Right kidney (tissue), 9 donors: ENCODE measurements at places on chromosomes 1 and 21.

- DNase-seq: no peak
These were observed 161.9 kb downstream of the ZBTB18 start for GRCh38 chr1:244212797-244213475.

DNA sequence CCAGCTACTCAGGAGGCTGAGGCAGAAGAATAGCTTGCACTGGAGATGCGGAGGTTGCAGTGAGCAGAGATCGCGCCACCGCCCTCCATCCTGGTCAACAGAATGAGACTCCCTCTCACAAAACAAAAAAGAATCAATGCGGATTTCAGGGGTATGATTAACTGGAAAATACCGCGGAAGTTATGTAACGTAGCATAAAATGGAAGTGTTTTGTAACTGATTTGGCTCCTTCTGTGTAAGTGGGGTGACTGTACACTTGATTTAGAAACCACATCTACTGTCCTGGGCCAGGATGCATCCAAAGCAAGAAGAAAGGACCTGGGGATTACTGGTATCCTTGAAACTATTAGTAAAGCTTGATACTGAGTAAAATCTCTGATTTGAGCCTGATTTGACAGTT is 3.1 kb upstream of the VAMP4 start:
- no peak for DNase-seq

DNA sequence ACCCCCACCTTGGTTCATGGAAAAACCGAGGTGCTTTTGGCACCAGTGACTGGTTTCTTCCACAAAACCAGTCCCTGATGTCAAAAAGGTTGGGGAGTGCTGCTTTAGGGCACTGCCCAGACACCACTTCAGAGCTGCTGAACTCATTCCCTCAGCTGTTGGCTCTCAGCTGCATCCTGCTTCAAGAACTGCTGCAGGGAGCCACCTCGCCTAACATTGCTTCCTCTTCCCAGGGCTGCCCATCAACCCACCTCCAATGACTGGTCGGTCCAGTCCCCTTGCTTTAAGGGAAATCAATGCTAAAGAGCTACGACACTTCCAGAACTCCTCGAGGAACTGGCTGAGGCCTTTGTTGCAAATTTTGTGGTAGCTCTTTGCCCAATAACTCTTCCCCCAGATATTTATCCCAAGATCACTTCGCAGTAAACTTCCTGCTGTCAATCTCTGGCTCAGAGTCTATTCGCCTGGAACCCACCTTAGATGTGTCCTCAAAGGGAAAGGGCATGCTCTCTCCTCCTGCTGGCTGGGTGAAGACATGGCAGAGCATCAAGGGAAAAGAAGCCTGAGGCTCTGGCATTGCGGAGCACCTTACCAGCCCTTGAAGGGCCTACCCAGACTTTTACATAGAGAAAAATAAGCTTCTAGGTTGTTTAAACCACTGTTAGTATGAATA is 29.0 kb downstream of the C1orf52 start:
- DNase-seq: no peak

DNA sequence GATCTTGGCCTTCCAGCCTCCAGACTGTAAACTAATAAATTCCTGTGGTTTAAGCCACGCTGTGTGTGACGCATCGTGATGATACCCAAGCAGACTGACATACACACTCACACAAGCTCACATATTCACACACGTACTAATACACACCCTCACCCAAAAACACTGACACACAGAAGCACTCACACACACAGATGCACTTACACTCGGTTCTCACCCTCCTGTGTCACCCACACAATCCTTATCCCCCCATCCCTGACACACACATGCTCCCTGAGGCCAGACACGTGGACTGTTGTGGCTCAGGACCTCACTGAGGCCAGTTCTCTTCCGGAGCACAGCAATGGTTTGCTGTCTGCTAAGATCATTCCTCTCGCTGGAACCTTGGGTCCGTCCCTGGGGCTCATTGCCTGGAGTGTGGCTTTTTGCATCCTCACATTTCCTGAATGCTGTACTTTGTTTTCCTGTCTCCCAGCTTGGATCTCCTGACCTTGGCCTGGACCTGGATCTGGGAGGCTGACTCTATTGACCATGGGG is 76.9 kb upstream of the LYST start:
- no peak for DNase-seq

DNA sequence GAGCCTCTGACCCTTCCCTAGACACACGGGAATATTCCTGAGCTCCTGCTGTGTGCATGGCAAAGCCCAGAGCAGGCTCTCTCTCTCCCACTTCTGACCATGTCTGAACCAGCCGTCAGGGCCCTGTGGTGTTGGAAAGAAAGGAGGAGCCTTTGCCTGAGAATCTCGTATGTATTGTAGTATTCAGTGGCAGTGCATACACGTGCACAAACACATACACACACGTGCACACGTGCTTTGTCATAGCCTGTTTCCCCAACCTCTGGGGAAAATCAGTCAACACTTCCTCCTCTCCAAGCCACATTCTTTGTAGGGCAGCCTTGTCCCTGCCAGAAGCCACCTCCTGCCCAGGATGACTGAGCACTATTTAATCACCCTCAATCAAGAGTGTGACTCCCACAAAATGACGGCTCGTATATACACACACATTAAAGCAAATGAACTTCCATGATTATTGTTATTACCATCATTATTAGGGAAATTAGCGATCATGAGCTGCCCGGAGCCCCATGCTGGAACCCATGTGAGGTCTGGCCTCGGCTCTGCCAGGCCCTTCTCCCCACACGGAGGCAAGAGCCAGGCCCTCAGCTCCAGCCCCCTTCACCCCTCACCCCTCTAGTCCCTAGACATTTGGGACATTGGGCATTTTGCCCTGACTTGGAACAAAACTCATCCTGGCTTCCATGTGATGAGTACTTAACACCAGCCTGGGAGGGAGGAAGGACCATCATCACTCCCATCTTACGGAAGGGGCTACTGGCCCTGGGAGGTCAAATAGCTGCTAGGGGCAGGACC is 331.9 kb downstream of the NPHP4 start:
- DNase-seq: no peak

DNA sequence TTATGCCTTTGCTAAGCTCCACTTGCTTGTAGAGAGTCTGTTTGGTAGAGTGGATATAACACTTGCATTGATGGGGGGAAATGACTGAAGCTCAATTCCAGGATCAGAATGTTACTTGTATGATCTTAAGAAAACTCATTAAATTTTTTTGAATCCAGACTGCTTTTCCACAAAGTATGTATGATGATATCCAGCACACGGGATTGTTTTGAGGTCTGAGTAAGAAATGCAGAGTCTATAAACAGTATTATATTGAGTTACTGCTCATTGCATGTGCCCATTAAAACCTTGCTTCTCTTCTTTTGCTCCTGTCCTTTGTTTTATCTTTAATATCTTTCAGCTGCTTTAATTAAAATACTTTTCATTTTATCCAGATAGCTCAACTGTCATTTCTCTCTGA is 570.4 kb upstream of the ZRANB2 start:
- no peak for DNase-seq

DNA sequence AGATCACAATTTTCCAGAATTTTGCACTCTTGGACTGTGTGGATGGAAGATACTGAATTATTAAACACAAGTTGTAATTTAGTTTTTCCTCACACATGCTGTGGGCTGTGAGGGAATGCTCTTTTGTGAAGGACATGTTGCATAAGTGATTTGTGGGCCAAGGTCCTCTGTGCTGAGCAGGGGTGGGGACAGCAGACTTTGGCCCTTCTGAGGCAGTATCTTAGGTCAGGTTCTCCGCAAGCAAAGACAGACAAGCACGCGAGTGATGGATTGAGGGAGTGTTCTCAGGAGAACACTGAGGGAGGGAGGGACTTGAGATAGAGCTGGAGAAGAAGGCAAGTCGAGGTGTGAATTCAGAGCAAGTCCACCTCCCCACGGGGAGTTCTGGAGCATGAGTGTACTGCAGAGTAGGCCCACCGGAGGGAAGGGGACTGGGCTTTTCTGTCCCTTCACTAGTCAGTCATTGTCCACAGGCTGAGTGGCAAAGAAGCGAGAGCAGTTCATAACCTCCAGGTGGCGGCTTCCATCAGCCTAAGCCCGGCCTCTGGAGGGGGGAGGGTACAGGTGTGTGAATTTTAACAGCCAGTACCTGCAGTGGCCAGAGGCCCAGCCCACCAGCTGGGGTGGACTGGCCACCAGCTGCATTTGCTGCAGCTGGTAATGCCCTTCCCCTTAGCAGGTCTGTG is 19.1 kb upstream of the CD101 start:
- no peak for DNase-seq

DNA sequence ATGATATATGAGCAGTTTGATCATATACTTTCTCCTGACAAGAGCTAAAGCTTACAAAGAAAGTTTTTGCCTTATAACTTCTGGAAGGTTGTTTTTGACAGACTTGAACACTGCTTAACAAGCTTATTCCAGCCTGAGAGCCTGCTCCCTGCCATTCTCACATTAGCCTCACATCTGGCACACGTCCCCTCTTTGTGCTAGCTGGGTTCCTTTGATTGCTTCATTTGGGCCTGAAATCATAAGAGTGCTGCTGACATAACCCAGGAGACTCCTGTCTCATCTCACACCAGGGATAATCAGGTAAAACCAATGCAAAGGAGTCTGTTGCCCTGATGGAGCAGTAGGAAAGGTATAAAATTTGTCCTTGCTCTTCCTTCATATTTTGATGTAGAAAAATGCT is 1411.7 kb upstream of the B3GALT2 start:
- no peak for DNase-seq

DNA sequence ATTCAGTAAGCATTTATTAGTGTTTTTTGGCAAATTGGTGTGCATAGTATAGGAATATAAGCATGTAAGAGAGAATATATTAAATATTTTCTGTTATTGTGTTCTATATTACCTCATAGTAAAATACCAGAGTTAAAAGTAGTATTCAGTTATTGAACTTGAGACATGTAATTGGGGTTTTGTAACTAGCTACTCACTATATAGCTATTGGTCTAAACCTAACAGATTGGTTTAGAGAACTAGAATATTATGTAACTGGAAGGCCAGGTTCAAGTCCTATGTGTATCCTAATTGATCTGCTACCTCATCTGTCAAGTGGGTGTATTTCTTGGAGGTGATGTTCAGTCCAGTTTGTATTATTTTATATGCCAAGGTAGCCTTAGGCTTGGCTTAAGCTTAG is 26.3 kb downstream of the CLIC4 start:
- no peak for DNase-seq

DNA sequence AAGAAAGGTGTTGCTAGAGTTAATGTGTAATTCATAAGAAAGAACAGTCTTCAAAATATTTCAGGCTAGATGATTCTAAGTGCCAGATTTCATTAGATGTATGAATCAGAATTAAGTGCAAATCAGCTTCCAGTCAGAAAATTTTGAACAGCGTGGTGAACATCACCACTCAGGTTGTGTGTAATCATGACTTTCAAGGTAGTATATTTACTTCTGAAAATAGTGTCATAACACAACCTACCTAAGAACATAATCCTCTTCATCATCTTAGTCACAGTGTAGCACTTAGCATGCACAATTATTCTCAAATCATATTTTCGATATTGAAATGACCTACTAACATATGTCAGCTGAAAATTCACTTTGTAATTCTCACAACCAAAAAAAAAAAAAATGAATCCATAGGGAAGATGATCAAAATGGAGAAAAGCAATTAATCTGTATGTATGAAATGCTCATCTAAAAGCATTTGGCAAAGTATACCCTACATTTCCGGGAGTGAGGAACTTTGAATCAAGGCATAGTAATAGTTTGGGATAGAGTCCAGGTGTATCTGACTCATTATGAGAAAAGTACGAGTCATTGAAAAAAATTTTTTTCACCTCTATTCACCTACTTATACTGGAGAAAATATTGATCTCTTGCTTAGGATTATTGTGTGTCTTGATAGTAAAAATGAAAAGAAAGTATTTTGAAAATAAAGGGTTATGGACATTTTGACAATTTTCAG is 221.8 kb upstream of the CHRM3 start:
- no peak for DNase-seq

DNA sequence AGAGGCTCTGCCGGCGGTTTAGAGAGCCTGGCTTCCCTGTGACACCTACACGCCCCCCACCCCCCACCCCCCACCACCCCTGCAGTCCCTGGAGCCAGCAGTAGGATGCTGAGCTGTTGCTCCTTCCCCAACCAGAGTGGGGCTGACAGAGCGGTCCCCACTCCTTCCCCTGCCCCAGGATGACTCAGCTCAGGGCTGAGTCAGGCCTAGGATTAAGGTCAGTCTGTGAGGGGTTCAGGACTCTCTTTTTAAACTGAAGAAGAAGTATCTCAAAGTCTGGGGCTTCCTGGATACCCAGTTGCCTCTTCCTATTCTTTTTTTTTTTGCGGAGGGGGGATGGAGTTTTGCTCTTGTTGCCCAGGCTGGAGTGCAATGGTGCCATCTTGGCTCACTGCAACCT is 19.1 kb downstream of the DMBX1 start:
- DNase-seq: no peak

- DNase-seq: no peak
These were observed 30.6 kb upstream of the BMP8B start for GRCh38 chr1:39819091-39819812.

DNA sequence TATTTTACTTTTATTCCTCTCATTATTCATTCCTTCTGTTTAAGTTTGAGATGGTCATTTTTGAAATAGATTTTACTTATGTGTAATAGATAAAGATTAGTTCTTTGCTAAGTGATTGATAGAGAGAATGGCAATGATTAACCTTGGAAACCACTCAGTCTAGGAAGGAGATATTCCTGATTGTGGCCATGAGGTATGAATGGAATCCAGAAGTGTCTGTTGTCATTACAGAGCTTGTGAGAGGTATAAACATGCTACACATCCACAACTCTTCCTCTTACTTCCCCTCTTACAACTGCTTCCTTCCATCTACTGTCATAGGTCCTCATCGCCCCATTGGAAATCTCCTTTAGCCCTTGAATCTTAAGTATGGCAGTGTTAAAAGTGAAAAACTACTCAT is 988.8 kb upstream of the B3GALT2 start:
- no peak for DNase-seq

DNA sequence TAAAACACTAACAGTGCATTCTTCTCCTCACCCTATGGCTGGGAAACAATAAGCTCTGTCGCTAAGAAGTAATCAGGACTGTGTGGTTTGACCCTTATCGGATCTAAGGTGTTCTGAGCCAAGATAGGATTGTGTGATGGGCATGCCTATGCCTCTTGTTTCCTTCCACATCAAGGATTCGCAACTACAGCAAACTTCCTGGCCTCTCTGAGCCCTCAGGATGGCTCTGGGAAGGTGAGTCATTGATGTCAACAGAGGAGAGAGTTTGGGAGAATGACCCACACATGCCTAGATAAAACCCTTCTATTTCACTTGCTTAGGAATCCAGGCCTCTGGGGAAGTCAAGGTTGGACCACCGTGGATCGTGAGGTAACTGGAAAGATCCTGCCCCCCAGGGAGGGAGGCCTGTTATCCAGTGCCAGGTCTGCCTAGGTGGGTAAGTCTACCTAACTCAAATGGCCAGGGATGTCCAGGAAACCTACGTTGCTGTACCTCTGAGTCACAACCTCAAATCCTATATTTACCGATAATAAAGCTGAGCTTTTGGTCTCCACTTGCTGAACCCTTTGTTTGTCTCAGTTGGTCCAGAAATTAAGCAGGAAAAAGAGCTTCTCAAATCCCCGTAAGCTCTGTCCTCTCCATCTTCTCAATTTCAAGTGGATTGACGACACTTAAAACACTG is 27.4 kb downstream of the TIAM1 start:
- DNase-seq: no peak

GRCh38 chr1:233700338-233700737 is 86.4 kb downstream of the KCNK1 start:
- no peak for DNase-seq

GRCh38 chr1:177480741-177481305 is 310.1 kb downstream of the BRINP2 start:
- no peak for DNase-seq
